ENCODE measurements at places on chromosomes 13 and 19. TPM values are rescaled to one million over a fixed set of nuclear protein-coding genes. Genes with fewer than 3 reads are reported as not detected.

The CFAP97D2 gene
- not detected for total RNA-seq

The ZNF256 gene
- total RNA-seq: 0.97 TPM

- H3K27me3 ChIP-seq: no peaks in the 10 kb centered on the region
- no peak overlapping the region for H3K27ac ChIP-seq
- H3K4me3 ChIP-seq: no peak overlapping the region
- H3K4me1 ChIP-seq: peaks cover 10% of the 10 kb centered on the region
- H3K36me3 ChIP-seq: no peaks in the 10 kb centered on the region
- no peak for DNase-seq
These were observed 415.2 kb downstream of the KCTD12 start for GRCh38 chr13:76470991-76471390.

The FLT3 gene
- total RNA-seq: 0.92 TPM

Measured in gastrocnemius medialis (tissue), 4 donors.